T-helper 2 cell (primary cell): ENCODE measurements at places on chromosomes 12 and 14.

- DNase-seq, result no peak
Measured at GRCh38 chr14:80621701-80622100, 319.8 kb downstream of the CEP128 start.

DNA sequence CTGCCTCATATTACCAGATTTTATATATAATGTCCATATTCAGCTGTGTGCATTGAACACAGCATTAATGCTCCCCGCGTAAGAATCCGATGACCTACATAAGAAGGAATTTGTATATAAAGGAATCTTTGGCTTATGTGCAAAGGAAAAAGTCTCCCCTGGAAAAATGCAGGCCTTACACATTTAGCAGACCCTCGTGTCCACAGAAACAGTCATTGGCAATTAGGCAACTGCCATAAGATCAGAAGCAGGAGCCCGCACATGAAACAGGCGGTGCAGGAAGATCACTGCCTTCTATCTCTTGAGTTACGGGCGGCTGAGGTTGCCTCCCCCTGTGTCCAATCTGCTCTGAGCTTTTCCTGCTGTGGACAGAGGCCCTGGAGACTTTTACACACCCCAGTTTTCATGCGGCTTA lies 63.2 kb upstream of the RFX4 start:
- no peak for DNase-seq

DNA sequence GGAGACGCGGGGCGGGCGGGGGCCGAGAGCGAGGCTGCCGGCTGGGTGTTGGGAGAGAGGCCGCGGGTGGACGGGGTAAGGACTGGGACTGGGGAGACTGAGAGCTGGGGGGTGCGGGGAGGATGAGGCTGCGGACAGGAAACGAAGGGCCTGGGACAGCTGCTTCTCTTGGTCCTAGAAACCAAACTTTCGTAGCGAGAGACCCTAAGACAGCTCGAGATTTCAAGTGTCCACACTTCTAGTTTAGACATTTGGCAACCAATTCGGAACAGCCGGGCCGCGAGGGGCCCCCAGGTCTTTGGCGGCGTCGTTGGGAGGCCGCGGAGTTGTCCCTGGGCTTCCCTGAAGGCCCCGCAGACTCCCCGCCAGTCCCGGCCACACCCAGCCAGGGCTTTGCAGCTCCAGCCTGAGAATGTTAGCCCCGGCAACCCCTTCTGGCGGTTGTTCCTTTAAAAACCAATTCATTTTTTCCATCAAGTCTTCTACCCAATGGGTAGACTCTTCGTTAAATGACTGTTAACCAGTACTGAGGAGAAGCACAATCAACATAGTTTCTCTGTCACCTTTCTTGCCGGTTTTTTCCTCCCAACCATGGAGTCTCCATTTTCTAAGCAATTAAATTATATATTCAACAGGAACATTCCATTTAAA lies 11.5 kb downstream of the NKX2-1 start:
- no peak for DNase-seq

GRCh38 chr12:67572492-67572891 lies 76.1 kb upstream of the DYRK2 start:
- no peak for DNase-seq

- no peak for DNase-seq
Measured at GRCh38 chr14:100856056-100856950, 30.4 kb downstream of the MEG3 start.

- DNase-seq, result no peak
Measured at GRCh38 chr12:111428081-111428727, 22.5 kb downstream of the SH2B3 start.

- no peak for DNase-seq
Measured at GRCh38 chr12:23093488-23093887, 468.5 kb downstream of the ETNK1 start.

DNA sequence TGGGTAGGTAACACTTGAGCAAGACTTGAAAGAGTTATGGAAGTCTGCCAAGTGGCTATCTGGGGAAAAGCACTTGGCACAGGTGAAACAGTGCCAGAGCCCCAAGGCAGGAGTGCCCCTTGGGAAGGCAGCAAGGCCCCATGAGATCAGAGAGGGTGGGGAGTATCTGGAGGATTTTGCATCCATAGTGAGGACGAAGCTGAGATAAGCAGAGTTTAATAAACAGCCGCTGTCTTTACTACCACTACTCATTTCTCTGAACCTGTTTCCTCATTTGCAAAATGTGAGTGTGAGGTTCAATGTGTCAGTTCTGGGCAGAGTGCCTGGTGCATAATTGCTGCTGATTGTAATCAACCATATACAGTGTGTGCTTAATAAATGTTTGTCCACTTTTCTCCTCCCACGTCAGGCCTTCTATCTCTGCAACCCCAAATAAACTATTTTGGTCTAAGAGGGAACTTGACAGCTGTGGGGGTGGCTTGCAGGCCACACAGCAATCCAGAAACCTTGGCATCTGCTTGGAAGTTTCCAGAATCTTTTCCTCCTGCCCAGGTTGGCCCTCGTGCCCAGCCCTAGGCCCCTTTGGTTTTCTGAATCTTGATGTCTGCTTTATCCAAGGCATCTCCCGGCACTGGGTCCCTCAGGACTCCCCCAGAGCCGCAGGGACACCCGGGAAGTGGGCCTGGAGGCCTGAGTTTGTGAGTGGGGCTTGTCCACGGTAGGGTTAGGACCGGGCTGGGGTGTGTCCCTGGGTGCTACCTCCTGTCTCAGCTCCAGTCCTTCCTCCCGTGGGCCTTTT lies 4.5 kb downstream of the ABCB9 start:
- DNase-seq, result no peak

DNA sequence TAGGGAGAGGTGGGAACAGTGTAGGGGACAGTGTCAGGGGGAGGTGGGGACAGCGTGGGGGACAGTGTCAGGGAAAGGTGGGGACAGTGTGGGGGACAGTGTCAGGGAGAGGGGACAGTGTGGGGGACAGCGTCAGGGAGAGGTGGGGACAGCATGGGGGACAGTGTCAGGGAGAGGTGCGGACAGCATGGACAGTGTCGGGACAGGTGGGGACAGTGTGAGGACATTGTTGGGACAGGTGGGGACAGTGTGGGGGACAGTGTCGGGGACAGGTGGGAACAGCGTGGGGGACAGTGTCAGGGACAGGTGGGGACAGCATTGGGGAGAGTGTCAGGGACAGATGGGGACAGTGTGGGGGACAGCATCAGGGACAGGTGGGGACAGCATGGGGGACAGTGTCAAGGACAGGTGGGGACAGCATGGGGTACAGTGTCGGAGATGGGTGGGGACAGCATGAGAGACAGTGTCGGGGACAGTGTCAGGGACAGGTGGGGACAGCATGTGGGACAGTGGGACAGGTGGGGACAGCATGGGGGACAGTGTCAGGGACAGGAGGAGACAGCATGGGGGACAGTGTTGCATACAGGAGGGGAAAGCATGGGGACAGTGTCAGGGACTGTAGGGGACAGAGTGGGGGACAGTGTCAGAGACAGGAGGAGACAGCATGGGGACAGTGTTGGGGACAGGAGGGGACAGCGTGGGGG lies 139.0 kb downstream of the TMEM121 start:
- no peak for DNase-seq

GRCh38 chr14:36856095-36856878 lies 194.6 kb downstream of the PAX9 start:
- no peak for DNase-seq
